ENCODE measurements at places on chromosomes 16 and 17.

DNA sequence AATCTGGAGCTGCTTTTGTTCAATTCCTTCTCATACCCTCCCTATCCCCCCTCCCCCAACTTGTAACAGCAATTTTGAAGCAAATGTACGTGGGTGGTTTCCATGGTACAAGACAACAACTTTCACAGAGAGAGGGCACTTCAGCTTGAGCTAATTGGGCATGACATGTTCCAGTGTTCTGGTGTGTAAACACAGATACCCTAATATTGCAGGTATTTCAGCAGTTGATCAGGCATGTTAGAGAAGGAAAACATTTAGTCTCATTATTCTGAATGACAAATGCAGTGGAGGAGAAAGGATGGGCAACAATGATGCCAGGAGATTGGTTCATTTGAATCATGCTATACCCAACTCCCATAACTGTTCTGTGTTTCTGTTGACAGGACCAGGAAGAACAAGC lies 137.5 kb downstream of the TRIM37 start:
- DNase-seq: peak; percentile 95

GRCh38 chr17:80584176-80584905 lies 39.7 kb downstream of the RPTOR start:
- DNase-seq: no peak

DNA sequence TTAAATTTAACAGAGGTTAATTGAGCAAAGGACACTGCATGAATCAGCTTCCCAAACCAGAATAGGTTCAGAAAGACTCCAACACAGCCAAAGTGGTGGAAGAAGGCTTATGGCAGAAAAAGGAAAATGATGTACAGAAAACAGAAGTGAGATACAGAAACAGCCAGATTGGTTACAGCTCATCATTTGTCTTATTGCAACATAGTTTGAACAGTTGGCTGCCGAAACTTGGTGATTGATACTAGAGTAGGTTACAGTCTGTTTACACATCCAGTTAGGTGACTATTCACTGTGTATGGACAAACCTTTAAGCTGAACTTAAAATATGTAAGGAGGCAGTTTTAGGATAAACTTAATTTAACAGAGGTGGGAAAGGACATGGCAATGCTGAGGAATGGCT lies 18.3 kb downstream of the TMEM100 start:
- no peak for DNase-seq

- DNase-seq: no peak
Measured at GRCh38 chr17:12445331-12445730, 220.4 kb upstream of the MYOCD start.

GRCh38 chr16:54677308-54677950 lies 253.2 kb upstream of the IRX5 start:
- DNase-seq: no peak

GRCh38 chr16:72049110-72049509 lies 5.2 kb upstream of the HP start:
- no peak for DNase-seq

- no peak for DNase-seq
Measured at GRCh38 chr16:7946142-7946541, 613.5 kb downstream of the RBFOX1 start.

DNA sequence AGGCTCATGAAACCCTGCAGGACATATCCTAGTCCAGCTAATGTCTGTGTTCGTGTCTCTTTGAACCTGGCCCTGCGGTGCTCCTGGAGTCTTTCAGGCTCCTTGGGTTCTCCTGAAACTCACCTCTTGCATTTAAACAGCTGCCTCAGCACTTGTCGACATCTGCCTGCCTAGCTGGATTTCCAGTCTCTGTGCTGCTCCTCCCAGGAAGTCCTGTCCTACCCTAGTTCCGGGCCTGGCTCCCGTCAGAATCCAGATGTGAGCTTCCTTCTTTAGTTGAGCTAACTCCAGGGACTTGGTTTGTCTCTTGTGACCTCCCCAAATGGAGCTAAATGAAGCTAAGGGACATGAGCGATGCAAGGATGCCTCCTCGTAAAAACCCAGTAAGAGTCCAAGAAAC lies 155.2 kb upstream of the PIRT start:
- DNase-seq: no peak

GRCh38 chr17:51120357-51120738 lies 320 bp downstream of the SPAG9 start:
- peak; percentile 9 for DNase-seq

GRCh38 chr17:15456972-15457722 lies 10.3 kb downstream of the CDRT4 start:
- DNase-seq: peak; percentile 39

DNA sequence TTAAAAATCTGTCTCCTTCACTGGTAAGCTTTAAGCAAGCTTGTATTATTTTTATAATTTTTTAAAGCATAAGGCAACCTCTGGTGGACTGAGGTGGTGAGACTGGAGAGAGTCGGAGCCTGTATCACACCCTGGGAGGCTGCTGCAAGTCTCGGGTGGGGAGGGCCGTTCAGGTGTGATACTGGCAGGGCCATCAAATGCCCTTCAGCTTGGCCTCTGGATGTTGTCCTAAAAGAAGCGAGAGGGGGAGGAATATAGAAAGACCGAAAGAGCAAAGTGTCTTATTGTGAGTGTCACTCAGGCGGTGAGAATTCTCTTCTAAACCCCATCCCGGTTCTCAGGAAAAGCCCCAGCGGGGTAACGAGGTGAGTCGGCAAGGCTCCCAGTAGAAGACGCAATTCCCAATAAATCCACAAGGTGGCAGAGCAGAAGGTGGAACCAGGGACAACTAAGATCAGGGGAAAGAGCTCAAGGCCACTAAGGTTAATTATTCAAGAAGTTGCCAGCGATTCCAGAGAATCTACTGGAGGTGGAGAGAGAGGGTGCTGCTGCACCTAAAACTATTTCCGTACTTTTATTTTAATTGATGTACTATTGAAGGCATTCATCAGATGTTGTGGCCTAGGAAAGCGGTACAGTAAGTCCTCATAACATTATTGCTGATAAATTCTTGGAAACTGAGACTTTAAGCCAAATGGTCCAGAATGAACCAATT lies 14.1 kb downstream of the C17orf67 start:
- DNase-seq: peak; percentile 79

DNA sequence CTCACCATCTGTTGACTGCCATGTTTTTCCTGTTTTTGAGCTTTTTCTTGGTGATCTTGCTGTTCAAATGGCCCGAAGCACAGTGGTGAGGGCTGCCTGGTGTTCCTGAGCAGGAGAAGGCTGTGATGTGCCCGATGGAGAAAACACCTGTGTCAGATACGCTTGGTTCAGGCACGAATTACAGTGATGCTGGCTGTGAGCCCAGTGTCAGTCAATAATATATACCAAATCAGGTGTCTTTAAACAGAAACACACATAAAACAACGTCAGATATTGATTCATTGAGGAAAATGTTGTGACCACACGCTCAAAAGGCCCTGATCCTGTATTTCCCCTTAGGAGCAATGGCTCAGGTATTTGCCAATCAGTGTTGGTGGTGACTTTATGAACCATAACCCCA lies 111.7 kb downstream of the SDR42E1 start:
- no peak for DNase-seq

DNA sequence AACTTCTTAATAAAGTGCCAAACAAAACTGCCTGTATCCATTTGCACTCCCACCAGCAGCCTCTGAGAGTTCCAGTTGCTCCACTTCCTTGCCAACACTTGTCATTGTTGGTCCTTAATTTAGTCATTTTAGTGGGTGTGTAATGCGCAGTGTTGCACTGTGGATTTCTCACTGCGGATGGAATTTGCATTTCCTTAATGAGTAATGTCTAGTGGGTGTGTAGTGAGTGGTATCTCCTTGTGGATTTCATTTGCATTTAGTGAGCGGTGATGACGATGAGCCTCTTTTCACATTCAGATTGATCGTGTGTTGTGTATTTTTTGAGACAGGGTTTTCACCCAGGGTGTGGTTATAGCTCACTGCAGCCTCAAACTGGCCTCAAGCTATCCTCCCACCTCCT lies 4.1 kb upstream of the MSLN start:
- no peak for DNase-seq

- DNase-seq: peak; percentile 47
Measured at GRCh38 chr17:19418251-19418992, 7.4 kb downstream of the RNF112 start.

DNA sequence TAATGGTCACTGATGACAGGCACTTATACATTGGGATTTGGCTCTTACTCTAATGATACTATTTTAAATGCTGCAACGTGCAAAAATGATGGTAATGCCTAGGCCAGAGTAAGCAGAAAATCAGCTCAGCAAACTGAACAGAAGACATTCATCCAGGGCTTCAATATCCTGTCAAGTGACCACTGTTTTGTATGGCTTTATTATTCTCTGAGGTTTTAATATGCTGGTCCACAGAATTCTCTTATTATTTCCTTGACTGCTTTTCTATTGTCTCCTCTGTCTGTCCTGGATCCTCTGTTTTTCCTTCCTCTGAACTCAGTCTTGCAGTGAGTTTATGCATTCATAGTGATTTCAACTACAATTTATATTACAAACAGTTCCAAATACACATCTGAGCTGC lies 90.8 kb upstream of the PMFBP1 start:
- no peak for DNase-seq

GRCh38 chr17:31558748-31559583 lies 167.5 kb downstream of the RAB11FIP4 start:
- peak; percentile 58 for DNase-seq

- peak; percentile 88 for DNase-seq
Measured at GRCh38 chr17:72922219-72922618, 170.3 kb downstream of the SLC39A11 start.

- DNase-seq: peak; percentile 13
Measured at GRCh38 chr17:5536866-5537650, 47.3 kb downstream of the NLRP1 start.

DNA sequence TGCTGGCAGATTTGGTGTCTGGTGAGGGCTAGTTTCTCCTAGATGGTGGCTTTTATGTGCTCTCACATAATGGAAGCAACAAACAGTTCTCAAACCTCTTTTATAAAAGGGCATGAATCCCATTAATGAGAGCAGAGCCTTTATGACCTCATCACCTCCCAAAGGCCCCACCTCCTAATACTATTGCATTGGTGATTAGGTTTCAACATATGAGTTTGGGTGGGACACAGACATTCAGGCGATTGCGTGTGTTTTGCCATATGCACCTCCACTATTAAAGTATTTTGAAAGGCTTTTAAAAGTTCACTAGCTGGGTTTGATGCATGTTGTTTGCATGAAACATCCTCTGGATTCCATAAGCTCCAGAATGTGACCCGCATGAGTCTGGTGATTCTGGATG lies 24.4 kb upstream of the DNAJA2 start:
- no peak for DNase-seq

DNA sequence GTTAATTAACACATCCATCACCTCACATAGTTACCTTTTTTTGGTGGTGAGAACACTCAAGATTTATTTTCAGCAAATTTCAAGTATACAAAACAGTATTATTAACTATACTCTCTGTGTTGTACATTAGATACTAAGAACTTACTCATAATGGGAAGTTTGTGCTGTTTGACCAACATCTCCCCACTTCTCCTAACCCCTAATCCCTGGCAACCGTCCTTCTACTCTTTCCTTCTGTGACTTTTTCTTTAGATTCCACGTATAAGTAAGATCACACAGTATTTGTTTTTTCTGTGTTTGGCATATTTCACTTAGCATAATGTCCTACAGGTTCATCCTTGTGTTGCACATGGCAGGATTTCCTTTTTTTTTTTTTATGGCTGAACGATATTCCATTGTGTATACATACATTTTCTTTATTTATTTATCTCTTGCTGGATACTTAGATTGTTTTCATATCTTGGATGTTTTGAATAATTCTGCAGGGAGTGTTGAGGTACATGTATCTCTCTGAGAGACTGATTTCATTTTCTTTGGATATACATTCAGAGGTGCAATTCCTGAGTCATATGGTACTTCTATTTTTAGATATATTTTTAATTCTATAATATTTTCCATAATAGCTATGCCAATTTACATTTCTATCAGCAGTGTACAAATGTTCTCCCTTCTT lies 19.0 kb downstream of the PPM1D start:
- no peak for DNase-seq

DNA sequence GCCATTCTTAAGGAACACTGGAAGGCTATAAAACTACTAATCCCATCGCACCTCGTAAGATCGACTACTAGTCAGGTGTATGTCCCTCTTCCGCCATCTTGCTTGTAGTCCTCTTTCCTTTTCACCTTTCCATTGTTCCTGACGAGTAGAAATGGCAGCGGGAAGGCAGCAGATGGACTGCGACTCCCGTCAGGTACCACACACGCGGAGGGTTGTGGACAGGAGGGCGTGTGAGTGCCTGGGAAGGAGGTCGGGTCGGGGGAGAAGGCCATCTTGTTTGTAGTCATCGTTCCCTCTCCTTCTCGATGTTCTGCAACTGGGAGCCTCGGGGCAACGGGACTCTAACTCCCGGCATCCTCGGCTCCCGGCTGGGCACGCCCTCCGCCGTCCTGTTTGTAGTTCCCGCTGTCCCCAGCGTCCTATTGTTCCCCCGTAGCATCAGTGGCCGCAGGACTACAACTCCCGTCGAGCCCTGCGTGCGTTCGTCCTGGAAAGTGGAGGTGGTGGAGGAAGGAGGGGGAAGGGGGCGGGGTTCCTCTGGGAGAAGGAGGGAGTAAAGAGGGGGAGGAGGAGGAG lies 324 bp upstream of the FBXL19 start:
- DNase-seq: peak; percentile 98

DNA sequence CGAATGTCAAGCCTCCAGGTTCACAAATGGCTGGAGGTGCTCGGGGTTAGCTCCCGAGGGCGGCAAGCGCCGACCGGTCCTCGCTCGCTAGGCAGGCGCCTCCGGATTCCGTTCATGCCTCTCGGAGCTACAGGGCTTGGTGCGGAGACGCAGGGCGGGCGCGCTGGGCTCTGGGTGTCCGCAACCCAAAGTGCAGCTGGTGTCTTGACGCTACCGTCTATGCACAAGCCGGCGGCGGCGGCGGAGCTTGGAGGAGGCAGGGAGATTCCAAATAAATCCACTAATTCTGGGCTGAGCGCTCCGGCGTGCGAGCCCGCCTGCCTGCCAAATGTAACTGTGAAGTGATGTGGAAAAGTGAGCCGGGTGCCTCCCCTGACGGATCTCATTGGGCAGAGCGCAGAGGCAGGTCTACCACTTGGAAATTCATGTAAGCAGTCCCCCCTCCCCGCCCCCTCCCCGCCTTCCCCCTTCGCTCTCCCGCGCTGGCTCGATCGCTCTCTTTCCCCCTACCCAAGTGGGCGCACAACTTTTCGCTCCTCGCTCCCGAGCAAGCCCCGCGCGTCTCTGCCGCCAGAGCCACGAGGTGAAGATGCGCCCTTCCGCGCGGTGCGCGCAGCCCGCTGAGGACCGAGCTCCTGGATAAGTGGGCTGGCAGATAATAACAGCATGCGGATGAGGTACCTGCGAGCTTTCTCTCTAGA lies at the start of gene CDH8:
Gene CDH8, minus strand, starts transcription at position 338 of the 701 bp plus-strand sequence. CDS start 15,035 bp downstream, outside the sequence.
- DNase-seq: no peak

DNA sequence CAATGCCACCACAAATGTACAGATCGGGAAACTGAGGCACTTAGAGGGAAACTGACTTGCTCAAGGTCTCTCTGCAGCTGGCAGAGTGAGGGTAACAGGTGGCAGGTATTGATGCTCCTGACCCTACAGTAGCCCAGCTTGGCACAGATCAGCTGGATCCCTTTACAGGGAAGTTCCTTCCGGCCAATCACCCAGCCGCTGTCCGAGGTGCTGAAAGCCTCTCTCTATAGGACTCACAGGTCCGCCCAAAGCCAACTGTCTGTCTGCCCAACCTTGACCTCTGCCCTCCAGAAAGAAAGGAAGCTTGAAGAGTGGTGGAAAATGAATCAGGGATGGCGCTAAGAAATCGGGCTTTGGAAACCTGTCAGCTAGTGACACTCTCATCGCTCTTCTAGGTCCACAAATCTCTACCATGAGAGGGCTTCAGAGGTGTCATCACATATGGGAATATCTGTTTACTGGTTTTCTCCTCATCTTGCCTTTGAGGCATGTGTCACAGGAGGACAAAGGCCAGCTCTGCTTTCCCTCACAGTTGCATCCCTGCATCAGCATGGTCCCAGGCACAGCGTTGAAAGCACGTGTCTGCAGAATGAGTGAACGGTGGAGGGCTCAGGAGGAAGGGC lies 246.2 kb downstream of the KATNIP start:
- DNase-seq: peak; percentile 6

Data from renal cortical epithelial cell (primary cell).